Progenitor cell of endocrine pancreas (in vitro differentiated cells): ENCODE measurements at places on chromosomes 7 and 10. TPM values are rescaled to one million over a fixed set of nuclear protein-coding genes. Genes with fewer than 3 reads are reported as not detected.

DNA sequence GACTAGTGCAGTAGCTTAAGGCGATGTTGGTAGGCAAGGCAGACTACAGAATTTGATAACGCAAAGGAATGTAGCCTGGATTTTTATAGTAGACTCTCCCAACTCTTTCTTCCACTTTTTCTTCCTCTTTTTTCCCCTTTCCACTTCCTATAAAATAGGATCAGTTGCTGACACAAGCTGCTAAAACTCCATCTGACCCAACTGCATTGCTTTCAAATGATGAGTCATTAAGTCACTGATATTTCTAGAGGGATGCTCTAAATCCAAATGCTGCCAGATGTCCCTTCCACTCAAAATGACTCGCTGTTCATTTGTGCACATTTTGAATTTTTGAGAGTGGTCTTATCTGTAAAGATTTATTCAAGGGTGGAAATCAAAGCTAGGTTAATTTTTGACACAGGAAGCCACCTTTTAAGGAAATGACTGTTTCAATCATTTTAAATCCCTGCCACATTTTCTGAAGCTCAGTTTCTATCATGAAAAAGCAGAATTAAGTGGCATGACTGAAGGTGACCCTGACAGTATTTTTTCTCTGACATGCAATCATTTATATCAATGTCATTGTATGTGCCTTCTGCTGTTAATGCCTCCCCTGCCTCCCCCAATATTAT lies 25.8 kb upstream of the SFMBT2 start:
- H3K4me3 ChIP-seq = no peak overlapping the region
- peaks cover 8% of the 10 kb centered on the region for H3K4me1 ChIP-seq
- H3K27ac ChIP-seq = no peak overlapping the region
- no peak for DNase-seq
- H3K27me3 ChIP-seq = peaks cover 23% of the 10 kb centered on the region
- H3K36me3 ChIP-seq = no peaks in the 10 kb centered on the region

DNA sequence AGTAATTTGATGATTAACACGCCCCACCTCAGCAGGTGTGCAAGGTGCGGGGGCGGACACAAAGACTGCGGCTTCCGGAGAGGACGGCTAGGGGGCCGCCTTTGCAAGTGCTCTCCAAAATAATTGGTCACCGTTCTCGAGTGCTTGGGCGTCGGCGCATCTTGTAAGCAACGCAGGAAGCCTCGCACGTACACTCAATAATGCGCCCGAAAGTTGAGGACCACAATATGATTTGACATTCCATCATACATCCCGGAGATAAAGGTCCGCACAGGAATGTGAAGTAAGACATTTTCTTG lies 114.7 kb downstream of the EBF3 start:
- no peak for DNase-seq
- H3K36me3 ChIP-seq = no peaks in the 10 kb centered on the region
- H3K4me1 ChIP-seq = peaks cover 37% of the 10 kb centered on the region
- peaks cover 91% of the 10 kb centered on the region for H3K27me3 ChIP-seq
- no peak overlapping the region for H3K27ac ChIP-seq

DNA sequence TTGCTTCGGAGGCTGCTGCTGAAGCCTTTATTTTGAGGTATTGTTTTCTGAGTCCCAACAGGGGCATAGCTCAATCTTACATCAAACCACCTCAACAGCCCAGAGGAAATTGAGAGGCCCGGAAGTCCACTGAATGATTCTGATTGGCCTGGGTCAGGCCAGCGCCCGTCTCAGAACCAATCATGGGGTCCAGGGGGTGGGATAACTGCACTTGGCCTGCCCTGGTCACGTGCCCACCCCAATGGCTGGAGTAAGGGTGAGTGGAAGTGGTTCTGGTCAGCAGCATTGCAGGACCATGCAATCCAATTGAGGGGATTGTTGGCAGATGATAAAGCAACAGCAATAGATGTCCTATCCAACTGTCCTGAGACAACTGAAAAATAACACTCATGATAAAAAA lies 190.6 kb downstream of the HERPUD2 start:
- H3K36me3 ChIP-seq = no peaks in the 10 kb centered on the region
- peaks cover 14% of the 10 kb centered on the region for H3K4me1 ChIP-seq
- peaks cover 8% of the 10 kb centered on the region for H3K27me3 ChIP-seq
- DNase-seq = no peak

DNA sequence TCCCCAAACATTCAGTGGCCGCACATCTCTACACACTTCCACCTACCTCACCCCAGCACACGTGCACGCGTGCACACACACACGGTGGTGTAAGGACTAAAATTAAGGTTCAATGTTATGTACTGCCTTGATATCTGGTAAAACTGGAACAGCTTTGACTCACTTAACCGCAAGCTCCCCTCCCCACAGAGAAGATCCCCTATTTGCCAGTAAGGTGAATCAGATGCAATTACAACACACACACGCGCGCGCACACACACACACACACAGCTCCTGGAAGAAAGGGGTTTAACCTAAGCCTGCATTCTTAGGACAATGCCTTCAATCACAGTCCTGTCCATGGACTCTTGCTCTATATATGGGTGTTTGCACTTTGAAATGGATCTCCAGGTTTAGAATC lies 25.5 kb upstream of the VPS41 start:
- no peak overlapping the region for H3K27ac ChIP-seq
- no peak overlapping the region for H3K4me3 ChIP-seq
- H3K4me1 ChIP-seq = peaks cover 1% of the 10 kb centered on the region

GRCh38 chr10:66747451-66747850 lies 178.4 kb upstream of the LRRTM3 start:
- H3K36me3 ChIP-seq = no peaks in the 10 kb centered on the region
- H3K27ac ChIP-seq = no peak overlapping the region
- H3K4me1 ChIP-seq = no peaks in the 10 kb centered on the region
- no peak overlapping the region for H3K4me3 ChIP-seq
- no peak for DNase-seq

OR9A2 gene
- total RNA-seq = not detected in 2 replicates

DNA sequence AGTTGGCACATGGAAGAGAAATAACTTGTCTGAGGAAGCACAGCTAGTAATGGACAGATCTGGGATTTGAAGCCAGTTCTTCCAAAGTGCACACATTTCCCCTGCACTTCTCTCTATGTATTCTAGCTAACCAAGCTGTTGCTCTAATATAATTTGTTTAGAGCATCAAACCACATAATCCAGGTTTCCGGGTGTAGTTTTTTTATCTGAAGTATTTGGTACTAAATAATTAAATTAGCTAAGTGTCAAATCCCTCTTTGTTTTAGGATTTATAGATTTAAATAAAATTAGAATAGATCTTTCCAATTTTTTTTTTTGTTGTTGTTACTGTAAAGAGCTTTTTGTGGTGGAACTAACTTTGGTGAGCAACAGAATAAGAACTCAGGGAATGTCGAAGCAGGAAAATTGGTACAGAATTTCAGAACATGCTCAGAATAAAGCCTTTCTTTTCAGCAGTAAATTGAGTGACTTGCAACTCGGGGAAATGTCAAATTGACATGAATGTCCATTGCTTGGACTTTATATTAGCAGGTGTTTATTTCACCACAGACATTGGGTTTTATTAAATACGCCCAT lies 33.7 kb downstream of the CAMK1D start:
- H3K4me1 ChIP-seq = no peaks in the 10 kb centered on the region
- H3K27me3 ChIP-seq = no peaks in the 10 kb centered on the region
- H3K27ac ChIP-seq = no peak overlapping the region
- DNase-seq = no peak
- H3K4me3 ChIP-seq = no peak overlapping the region

GRCh38 chr7:47042669-47043068 lies 539.2 kb downstream of the TNS3 start:
- no peak overlapping the region for H3K27ac ChIP-seq
- no peak overlapping the region for H3K4me3 ChIP-seq
- no peak for DNase-seq
- no peaks in the 10 kb centered on the region for H3K36me3 ChIP-seq
- peaks cover 13% of the 10 kb centered on the region for H3K4me1 ChIP-seq

LGI1 gene
- not detected in 2 replicates for total RNA-seq

GRCh38 chr10:133520193-133520738 lies 6.9 kb upstream of the CYP2E1 start:
- H3K4me1 ChIP-seq = no peaks in the 10 kb centered on the region
- no peak overlapping the region for H3K27ac ChIP-seq
- no peaks in the 10 kb centered on the region for H3K27me3 ChIP-seq
- no peaks in the 10 kb centered on the region for H3K36me3 ChIP-seq
- H3K4me3 ChIP-seq = no peak overlapping the region

PYROXD2 gene
- total RNA-seq = 13.3 and 15.8 TPM in 2 replicates

GRCh38 chr7:90303241-90303640 lies 17.9 kb downstream of the FAM237B start:
- no peak overlapping the region for H3K4me3 ChIP-seq
- DNase-seq = no peak
- no peaks in the 10 kb centered on the region for H3K27me3 ChIP-seq
- no peaks in the 10 kb centered on the region for H3K36me3 ChIP-seq

COBL gene
- 19.8 and 21.3 TPM in 2 replicates for total RNA-seq

IGFBP1 gene
- total RNA-seq = 0.24 TPM in 1 of 2 replicates, not detected in the other

DNA sequence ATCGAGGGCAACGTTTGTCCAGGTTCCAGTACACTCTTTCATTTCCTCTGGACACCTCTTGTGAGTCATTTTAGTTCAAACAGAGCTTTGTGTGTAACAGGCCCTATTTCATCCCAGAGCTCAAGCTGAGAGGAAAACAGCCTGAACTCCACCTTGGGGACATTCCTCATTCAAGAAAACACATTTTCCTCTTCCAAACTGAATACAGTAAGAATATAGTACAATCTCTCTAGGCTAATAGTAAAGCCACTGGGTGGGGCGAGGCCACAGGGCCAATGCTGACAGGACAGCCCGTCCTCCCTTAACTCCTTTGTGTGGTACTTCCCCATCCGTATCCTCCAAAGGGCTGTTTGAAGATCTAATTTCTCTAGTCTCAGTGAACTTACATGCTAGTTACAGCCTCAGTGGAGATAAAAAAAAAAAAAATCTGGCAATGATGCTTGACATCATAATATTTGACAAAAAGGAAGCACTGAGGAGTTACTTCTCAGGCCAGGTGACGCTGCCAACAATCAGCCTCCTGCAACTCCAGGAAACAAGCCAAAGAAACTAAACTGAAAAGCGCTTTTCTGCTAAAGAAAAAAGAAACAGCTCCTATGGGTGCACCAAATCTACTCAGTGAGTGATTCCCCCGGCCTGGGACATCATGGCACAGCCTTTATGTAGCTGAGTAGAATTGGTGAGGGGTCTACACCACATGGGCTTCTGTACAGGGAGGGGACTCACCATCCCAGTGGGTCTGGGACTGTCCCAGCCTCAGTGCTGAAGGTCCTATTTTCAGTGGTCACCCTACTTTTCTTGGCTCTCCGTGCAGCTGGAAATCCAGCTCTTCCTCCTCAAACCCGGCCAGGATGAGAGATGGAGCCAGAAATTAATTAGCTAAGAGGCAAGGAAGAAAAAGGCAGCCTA lies 238.2 kb upstream of the NEBL start:
- H3K36me3 ChIP-seq = no peaks in the 10 kb centered on the region
- peaks cover 12% of the 10 kb centered on the region for H3K4me1 ChIP-seq
- no peaks in the 10 kb centered on the region for H3K27me3 ChIP-seq

GRCh38 chr7:101333912-101334311 lies 12.3 kb upstream of the IFT22 start:
- H3K36me3 ChIP-seq = no peaks in the 10 kb centered on the region
- H3K27ac ChIP-seq = no peak overlapping the region
- H3K4me3 ChIP-seq = no peak overlapping the region
- no peaks in the 10 kb centered on the region for H3K4me1 ChIP-seq
- no peak for DNase-seq

- no peak overlapping the region for H3K27ac ChIP-seq
- no peak overlapping the region for H3K4me3 ChIP-seq
- H3K27me3 ChIP-seq = peaks cover 7% of the 10 kb centered on the region
- H3K4me1 ChIP-seq = peaks cover 7% of the 10 kb centered on the region
- DNase-seq = no peak
- H3K36me3 ChIP-seq = no peaks in the 10 kb centered on the region
These were observed 30.7 kb upstream of the RASGEF1A start for GRCh38 chr10:43297534-43297933.
